ENCODE measurements at places on chromosomes 12 and 14. TPM values are rescaled to one million over a fixed set of nuclear protein-coding genes. Genes with fewer than 3 reads are reported as not detected.

Gene HSPB8
- 49.1 TPM for total RNA-seq

Gene EIF2B2
- 35.4 TPM for total RNA-seq

Gene ERBB3
- total RNA-seq: 191 TPM

Gene TTC7B
- 30.3 TPM for total RNA-seq

Gene ZBTB39
- total RNA-seq: 9.1 TPM

Gene SLC5A8
- 7.0 TPM for total RNA-seq

Gene CLEC6A
- 1.1 TPM for total RNA-seq

Gene LIN52
- total RNA-seq: 9.0 TPM

DNA sequence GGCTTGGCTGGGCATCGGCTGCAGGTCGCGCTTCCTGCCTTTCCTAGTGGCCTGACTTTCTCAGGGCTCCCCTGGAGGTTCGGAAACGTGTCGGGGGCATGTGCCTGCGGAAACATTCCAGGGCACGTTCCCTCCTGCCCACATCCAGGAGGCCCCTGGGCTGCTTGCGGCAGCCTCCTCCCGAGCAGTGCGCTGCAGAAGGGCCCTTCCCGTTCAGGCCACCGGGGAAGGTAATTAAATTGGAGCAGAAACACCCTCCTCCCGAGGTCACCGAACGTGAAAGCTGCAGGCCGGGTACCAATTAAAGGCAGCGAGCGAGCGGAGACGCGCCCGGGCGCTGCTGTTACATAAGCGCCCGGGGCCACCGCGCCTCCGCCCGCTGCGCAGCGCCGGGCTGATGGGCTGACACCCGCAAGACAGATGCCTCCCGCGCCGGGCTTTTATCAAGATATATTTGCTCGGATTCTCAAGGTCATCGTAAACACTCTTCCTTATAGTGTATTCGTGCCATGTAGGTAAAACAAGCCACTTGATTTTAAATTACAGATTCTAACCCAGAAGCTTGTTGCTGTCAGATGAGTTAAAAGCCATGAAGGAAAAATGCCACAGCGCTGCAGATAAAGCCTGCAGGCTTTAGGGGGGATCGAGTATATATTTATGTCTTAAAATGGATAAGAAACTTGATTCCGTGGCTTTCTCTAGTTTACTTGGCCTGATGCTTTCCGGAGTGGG is 31.4 kb downstream of the SSPN start:
- DNase-seq: peak; percentile 59

- no peak for DNase-seq
Measured at GRCh38 chr12:79082595-79082994, 218.0 kb downstream of the SYT1 start.

GRCh38 chr14:55416866-55417265 is 5.2 kb upstream of the ATG14 start:
- no peak for DNase-seq

GRCh38 chr14:94775871-94776210 is 5.9 kb upstream of the GSC start:
- DNase-seq: no peak

- DNase-seq: peak; percentile 24
Measured at GRCh38 chr12:95996034-95996658, at the start of gene HAL. HAL (minus strand) TSS chr12:95996344; CDS start chr12:95995910, 434 bp downstream.

DNA sequence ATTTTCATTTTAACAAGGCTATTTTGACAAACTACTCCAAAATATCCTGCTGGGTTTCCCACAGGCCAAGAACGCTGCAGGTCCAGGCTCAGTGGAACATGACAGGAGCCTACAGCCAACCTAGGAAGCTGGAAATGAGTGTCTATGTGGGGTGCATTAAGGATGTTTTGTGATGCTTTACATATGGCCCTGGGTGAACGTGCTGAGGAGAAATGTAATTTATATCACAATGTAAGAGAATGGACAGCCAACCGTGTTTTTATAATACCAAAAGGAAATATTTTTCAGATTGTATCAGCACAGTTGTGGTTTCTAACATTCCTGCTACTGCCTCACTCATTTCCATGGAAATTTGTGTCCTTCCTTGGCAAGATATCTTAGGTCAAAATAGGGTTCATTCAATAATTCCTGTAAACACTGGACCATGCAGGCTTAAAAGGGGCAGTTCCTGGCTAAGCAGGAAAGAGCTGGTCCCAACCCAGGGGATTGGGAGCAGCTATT is 51.5 kb downstream of the ST8SIA1 start:
- no peak for DNase-seq

- DNase-seq: no peak
Measured at GRCh38 chr12:51361161-51362016, 14.9 kb upstream of the CELA1 start.

DNA sequence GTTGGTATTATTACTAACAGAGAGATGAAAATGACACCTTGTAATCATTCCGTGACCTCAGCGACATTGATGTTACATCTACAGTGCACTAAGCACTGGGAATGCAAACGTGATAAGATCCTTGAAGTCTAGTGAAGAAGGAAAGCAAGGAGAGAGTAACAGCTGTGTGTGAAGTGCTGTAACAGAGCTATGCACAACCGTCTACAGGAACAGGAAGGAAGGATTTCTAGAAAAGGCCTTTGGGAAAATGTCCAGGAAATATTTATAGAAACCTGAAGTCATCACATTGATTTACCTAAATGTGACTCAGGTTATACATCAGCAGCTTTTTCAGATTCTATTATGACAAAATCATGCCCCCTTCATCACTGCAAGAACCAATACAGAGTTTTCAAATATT is 304.2 kb upstream of the AMIGO2 start:
- no peak for DNase-seq
